ENCODE measurements at places on chromosomes 6 and 20.
A peak's percentile ranks its signal among the peaks of the same experiment; 100 is the strongest.

- peak; percentile 8 for DNase-seq
These were observed 66.4 kb downstream of the AFDN start for GRCh38 chr6:167892835-167893815.

- no peak for DNase-seq
These were observed 155.0 kb downstream of the CFAP61 start for GRCh38 chr20:20207291-20207690.

- DNase-seq = no peak
These were observed 80.6 kb upstream of the PAK5 start for GRCh38 chr20:9919271-9920014.

GRCh38 chr20:7882076-7882475, 58.2 kb downstream of the HAO1 start:
- DNase-seq = no peak

DNA sequence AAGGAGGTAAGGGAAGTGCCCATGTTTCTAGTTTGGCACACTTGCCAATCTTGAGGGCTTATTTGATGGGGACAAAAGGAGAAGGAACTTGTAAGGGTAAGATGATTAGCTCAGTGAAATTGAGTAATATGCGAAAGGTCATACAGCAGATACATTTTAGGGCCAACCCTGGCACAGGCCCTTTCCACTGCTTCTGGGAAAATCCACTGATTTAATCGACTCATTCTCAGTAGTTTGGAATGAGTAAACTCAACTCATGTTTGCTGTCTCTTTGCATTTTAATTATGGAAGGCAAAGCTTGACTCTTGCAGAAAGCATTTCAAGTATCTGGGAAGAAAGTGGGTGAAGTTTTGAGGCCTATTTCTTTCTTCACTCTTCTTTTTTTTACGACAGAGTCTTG, 20.0 kb downstream of the PHF20 start:
- peak; percentile 57 for DNase-seq

DNA sequence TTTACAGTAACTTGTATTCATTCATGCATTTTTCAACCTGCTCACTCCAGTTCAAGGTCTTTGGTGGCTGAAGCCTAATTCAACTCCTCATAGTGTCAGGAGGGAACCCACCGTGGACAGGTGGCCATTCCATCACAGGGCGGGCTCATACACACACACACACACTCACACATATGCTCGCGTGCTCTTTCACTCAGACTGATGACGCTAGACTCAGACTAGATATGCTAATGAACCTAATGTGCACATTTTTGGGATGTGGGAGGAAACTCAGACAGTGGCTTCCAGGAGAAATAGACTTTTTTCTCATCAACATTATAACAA, 56.7 kb downstream of the TRIM27 start:
- DNase-seq = no peak

DNA sequence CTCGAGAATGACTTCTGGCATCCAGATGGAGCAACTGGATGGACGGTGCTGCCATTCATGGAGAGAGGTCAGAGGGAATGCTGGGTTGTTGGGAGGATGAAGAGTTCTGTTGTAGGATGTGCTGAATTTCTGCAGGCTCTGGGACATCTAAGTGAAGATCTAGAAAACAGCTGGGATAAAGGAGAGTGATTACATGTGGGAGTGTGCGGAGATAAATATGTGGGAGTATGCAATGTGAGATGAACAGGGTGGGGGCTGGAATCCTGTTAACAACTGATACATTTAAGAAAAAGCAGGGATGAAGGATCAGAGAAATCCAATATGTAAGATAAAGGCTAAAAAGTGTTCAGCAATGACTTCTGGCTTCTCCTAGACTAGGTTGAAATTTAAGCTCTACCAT, 43.1 kb downstream of the FAXC start:
- no peak for DNase-seq

DNA sequence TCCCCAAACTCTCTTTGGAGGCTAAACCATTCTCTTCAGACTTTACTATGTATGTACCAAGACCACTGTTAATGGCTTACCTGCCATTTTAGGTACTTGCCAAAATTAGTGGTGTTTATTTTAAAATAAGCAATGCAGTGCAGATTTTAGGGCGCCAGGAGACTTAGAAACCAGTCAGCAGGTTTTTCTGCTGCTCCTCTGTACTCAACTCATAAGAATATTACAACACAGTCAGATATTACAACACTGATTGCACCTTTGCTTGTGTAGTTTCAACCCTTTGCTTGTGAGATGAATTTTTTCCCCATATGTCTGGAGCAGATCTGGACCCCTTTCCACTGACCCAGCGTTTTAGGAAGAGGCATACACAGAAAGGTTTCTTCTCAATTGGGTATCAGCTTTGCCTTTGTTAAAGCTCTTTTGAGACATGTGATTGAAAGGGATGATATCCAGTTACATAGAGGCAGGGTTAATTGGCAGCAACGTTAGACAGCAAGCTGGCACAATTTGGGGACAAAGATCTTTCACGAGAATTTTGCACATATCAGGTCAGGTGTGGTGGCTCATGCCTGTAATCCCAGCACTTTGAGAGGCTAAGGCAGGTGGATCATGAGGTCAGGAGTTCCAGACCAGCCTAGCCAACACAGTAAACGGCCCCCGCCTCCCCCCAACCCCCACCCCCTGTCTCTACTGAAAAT, 6.2 kb downstream of the TTPAL start:
- DNase-seq = no peak

GRCh38 chr20:53497246-53497645, 96.4 kb downstream of the ZNF217 start:
- no peak for DNase-seq

GRCh38 chr6:129684903-129685661, 24.9 kb downstream of the ARHGAP18 start:
- DNase-seq = no peak

DNA sequence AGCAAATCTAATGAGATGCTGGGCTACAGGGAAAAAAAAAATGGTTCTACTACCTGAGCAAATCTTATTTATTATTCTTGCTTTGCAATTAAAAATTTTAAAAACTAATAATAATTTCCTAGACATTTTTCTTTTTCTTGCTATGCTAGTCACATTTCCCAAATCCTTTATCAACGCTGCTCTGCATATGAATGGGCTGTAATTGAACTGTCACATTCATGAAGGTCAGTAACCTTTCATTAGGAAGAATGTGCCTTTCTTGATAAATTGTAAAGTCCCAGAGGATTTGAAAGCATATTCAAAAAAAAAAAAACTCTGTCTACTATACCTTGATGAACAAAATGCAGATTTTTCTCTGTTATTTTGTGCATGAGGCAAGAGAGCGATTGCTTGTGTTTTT, 538.7 kb upstream of the ID4 start:
- DNase-seq = no peak

DNA sequence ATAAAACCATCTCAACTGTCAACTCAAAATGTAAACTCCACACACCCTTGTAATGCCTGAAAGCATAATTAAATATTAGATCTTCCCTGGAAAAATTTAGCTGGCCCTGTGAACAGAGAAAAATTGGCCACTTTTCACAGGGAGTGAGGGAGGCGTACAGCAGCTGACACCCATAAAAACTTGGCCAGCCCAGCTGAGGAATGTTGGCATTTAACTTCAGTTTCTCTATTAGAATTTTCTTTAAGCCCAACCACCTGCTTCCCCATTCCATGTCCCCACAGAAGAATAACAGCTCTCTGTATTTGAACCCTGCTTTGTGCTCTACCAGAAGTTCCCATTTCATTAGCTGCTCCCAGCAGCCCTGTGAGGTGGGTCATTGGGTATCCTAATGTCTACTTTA, 41.0 kb downstream of the PKHD1 start:
- DNase-seq = no peak

- DNase-seq = no peak
These were observed 123.8 kb downstream of the TAF4 start for GRCh38 chr20:61941721-61942405.

GRCh38 chr6:47631269-47631772, 67.1 kb upstream of the ADGRF4 start:
- peak; percentile 20 for DNase-seq

DNA sequence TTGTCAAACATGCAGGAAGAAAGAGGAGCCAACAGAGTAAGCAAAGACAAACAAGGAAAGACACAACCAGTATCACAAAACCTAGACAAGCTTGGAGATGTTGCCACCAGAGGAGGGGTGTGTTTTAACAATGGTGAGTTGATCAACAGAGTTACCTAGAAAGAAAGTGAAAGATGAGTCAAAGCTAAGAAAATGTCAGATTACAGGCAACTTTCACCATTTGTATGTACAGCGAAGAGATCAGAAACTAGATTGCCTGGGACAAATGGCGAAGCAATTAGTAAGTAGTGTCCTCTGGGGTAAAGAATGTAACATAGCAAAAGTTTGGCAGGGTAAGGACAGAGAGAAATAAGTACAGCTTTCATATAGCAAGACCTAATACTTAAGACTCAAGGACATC, 51.6 kb upstream of the POU3F2 start:
- no peak for DNase-seq

DNA sequence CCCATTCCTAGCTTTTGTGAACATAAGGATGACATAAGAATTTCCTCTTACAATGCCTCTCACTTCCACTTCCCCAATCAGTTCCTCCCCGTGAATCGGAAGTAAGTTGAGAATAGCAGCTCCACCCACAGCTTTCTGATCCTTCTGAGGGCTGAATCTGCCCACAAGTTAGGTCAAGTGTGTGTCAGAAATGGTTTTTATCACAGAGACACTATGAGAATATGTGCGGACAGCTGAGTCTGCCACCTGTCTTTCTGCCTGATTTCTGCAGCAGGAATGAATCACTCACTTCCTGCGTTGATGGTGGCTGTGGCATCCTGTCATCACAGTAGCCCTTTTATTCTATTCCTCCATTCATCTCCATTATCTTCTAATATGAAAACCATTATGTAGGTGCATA, 70.2 kb downstream of the RIN2 start:
- no peak for DNase-seq

DNA sequence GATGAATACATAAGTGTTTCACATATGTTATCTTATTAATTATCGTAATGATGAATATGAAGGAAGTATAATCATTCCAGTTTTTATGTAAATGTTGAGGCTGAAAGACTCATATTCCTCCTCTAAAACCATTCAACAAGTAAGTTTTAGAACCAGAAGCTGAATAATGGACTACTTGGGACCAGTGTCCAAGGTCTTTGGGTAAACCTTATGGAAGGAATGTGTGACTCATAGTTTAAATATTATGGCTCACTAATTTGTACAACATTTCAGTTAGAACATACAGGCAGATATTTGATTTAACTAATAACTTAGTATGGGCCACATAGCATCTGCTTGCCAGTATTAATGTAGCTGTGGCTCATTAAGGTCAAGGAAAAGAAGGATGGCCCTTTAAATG, 209.6 kb downstream of the TFAP2B start:
- DNase-seq = no peak

DNA sequence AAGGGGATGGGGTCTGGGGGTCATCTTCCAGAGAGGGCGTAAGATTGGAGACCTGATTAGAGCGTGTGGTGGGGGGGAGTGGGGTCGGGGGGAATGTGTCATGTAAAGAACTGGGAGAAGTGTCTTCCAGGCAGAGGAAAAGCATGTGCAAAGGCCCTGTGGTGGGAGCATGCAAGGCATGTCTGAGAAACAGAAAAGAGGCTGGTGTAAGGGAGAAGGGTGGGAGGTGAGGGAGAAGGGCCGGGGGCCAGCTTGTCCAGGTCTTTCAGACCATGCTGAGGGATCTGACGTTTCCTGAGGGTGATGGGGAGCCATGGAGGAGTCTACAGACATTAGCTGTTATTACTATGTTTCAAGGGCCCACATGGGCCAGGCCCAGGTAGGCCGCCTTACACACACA, 30.4 kb upstream of the FKBP1A start:
- no peak for DNase-seq

- DNase-seq = no peak
These were observed 368.5 kb downstream of the ZFAND3 start for GRCh38 chr6:38187811-38188590.

DNA sequence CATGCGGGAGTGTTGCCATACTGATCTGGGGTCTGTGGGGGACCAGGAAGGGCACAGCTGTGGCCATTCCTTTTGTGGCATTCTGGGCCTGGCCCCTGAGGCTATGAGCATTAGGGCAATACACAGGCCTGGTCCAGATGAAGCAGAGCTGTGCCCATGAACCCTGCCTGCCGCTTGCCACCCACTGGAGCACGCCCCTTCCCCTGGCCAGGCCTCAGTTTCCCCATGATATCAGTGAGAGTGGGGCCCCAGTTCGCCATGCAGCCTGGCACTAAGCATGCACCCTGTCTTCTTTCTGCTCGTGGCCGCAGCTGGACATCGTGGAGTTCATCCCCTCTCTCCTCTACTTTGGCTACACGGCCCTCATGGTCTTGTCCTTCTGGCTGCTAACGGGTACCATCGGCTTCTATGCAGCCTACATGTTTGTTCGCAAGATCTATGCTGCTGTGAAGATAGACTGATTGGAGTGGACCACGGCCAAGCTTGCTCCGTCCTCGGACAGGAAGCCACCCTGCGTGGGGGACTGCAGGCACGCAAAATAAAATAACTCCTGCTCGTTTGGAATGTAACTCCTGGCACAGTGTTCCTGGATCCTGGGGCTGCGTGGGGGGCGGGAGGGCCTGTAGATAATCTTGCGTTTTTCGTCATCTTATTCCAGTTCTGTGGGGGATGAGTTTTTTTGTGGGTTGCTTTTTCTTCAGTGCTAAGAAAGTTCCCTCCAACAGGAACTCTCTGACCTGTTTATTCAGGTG, 42.4 kb downstream of the PLAGL2 start:
- no peak for DNase-seq

- DNase-seq = no peak
These were observed 26.1 kb upstream of the FANCE start for GRCh38 chr6:35426074-35426473.

DNA sequence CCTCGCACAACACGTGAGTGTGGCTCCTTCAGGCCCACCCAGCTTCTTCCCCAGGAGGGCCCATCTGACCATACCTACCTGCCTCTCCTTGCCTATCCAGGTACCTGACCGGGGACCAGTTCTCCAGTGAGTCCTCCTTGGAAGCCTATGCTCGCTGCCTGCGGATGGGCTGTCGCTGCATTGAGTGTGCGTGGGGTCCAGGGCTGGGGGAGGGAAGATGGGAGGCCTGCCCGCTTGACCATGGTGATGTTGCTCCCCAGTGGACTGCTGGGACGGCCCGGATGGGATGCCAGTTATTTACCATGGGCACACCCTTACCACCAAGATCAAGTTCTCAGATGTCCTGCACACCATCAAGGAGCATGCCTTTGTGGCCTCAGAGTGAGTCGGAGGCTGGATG, 26.5 kb downstream of the PLCG1 start:
- DNase-seq = no peak

GRCh38 chr20:24762791-24763350, 186.2 kb upstream of the CST7 start:
- DNase-seq = no peak

GRCh38 chr20:47309394-47309793, 47.1 kb downstream of the ZMYND8 start:
- no peak for DNase-seq

DNA sequence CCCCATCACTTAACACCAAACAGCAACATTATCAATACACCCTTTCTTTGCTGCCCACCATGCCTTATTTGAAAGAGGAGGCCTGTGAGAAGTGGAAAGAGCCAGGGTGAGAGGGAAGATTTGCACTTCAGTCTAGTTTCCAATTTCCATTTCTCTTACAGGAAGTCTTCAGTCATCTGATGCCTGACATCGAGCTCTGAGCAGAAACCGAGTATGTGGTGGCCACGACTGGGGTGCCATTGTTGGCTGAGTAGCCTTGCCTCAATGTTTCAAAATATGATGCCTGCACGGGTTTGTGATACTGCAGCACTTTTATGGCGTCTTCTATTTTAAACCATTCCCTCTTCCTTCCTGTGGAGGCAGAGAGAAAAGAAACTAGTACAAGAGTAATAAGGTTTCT, 39.8 kb upstream of the SMIM29 start:
- DNase-seq = no peak

GRCh38 chr6:155528982-155529453, 73.4 kb upstream of the NOX3 start:
- DNase-seq = peak; percentile 68

All from AG08396 (cell line).